ENCODE measurements at places on chromosomes 7 and 10.

DNA sequence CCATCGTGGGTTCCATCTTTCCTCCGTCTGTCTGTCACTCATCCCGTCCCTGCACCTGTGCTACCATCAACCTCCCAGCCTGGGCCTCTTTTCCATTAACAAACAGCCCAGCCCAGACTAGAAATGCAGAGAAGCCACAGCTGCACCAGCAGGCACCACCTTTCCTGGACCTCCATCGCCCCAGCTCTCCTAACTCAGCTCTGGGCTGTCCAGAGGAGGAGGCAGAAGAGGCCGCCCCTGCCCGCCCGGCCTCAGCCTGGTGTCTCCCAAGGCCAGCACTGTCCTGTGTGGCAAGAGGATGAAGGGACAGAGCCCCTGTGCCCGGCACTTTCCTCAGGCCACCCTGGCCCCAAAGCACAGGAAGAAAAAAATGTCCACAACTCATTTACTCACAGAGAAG is 225.6 kb downstream of the PTPRN2 start:
- no peak for DNase-seq

- DNase-seq: no peak
Observed at GRCh38 chr7:1210321-1210978, 22.2 kb upstream of the UNCX start.

GRCh38 chr7:84981055-84981976 is 205.5 kb downstream of the SEMA3D start:
- DNase-seq: no peak

GRCh38 chr7:37265006-37265405 is 183.7 kb downstream of the ELMO1 start:
- no peak for DNase-seq

GRCh38 chr7:120792861-120793130 is 65.1 kb downstream of the TSPAN12 start:
- no peak for DNase-seq

- DNase-seq: no peak
Observed at GRCh38 chr7:64965594-64965993, 25.2 kb downstream of the ZNF117 start.

- DNase-seq: no peak
Observed at GRCh38 chr10:48457949-48458661, 146.8 kb downstream of the ARHGAP22 start.
